Panc1 (cell line): ENCODE measurements at places on chromosomes 2 and 18. TPM values are rescaled to one million over a fixed set of nuclear protein-coding genes. Genes with fewer than 3 reads are reported as not detected.

DNA sequence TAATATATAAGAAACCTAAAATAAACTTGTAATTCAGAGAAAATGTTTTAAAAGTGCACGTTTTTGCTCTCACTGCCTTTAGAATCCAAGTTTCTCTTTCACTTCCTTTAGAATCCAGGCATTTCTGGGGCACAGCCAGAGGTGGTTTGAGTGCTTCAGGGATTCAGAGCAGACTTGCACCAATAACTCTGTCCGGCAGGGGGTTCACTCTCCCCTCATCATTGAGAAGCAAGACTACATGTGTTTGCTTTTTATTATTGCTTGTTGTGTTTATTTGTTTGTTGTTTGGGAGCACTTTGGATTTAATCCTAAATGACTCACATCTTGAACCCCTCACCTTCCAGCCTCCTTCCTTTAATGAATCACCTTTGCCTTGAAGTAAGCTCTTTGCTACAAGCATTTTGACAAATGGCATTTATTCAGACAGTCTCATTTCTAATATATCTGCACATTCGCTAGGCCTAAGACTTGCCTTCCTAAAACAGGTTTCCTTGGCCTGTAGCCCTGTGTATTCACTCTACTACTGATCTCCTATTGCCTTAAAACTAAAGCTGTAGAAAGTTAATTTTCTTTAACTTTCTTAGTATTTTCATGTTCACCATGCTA is 233.5 kb upstream of the ATP5MC3 start:
- H3K4me3 ChIP-seq, result no peak overlapping the region
- peak; percentile 61 for DNase-seq
- no peaks in the 10 kb centered on the region; the same call in 1 of the 2 replicates for H3K27me3 ChIP-seq

- H3K4me3 ChIP-seq, result no peak overlapping the region
- no peaks in the 10 kb centered on the region for H3K36me3 ChIP-seq
- no peak overlapping the region for H3K27ac ChIP-seq
- H3K4me1 ChIP-seq, result no peaks in the 10 kb centered on the region
- H3K27me3 ChIP-seq, result no peaks in the 10 kb centered on the region
These were observed 160.5 kb downstream of the RIF1 start for GRCh38 chr2:151570191-151570590.

Gene NOSTRIN
- not detected for total RNA-seq

DNA sequence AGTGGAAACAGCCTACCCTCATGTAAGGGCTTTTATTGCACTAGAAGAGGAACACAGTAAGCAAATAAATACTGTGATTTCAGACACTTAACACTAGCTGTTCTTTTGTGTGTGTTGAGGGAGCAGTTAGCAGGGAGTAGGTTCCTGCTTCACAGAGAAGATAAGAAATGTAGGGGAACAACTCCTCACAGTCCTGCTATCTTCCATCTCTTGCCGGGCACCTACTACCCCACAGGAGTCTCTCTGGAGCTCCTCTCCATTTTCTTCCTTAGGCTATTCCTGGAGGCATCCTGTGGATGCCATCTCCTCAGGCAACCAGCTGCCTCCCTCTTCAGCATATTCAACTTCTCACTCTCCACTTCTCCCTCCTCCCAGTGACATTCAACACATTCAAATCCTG is 145.0 kb downstream of the SRBD1 start:
- H3K27ac ChIP-seq, result no peak overlapping the region
- H3K27me3 ChIP-seq, result no peaks in the 10 kb centered on the region
- no peaks in the 10 kb centered on the region for H3K36me3 ChIP-seq
- H3K4me3 ChIP-seq, result no peak overlapping the region
- no peaks in the 10 kb centered on the region for H3K4me1 ChIP-seq
- no peak for DNase-seq

- no peaks in the 10 kb centered on the region for H3K4me1 ChIP-seq
- H3K4me3 ChIP-seq, result no peak overlapping the region
- no peaks in the 10 kb centered on the region for H3K27me3 ChIP-seq
- H3K27ac ChIP-seq, result no peak overlapping the region
- DNase-seq, result no peak
- H3K36me3 ChIP-seq, result no peaks in the 10 kb centered on the region
These were observed 24.9 kb upstream of the C1GALT1C1L start for GRCh38 chr2:43701111-43701510.

- H3K4me3 ChIP-seq, result no peak overlapping the region
- no peaks in the 10 kb centered on the region for H3K4me1 ChIP-seq
- no peaks in the 10 kb centered on the region for H3K36me3 ChIP-seq
- H3K27ac ChIP-seq, result no peak overlapping the region
These were observed 52.5 kb downstream of the TIMM21 start for GRCh38 chr18:74200780-74201179.

Gene UBR3
- total RNA-seq, result 27.9 TPM

GRCh38 chr18:35410561-35410960 is 33.4 kb upstream of the ZNF396 start:
- no peak overlapping the region for H3K4me3 ChIP-seq
- H3K36me3 ChIP-seq, result no peaks in the 10 kb centered on the region
- H3K27me3 ChIP-seq, result no peaks in the 10 kb centered on the region

Gene RASGRP3
- total RNA-seq, result 2.6 TPM

Gene ECEL1
- total RNA-seq, result 2.9 TPM

DNA sequence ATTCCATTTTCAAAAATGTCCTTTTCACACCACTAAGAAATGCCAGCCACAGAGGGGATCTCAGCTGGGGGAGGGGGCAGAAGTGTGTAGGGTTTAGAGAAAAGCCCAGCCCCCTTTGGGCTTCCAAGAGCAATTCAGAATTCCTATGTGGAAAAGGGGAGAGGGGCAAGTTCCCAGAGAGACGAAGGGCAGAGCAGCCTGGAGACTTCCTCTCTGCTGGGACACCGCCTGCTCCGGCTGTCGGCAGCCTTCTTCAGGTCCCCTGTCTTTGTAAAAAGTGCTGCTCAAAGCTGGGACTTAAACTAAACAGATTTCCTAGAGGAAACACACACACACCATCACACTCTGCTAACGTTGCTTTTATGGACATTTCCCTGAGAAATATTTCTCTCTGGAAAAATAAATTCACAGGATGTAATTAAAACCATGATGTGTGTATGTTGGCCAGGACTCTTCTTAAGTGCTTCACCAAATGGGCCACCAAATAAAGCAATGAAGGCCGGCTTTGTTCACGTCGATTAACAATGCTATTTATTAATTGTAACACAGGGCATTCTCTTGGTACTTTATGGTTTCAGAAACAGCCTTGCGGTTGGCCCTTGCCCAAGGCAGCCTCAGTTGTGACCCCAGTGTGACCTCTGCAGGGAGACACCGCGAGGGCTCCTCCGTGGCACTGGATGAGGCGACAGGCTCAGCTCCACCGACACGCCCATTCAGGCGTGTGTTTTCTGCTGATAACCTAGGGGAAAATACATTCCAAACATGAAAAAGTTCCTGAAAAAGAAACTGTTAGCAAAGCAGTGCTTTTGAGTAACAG is 5.6 kb upstream of the ASB1 start:
- H3K4me1 ChIP-seq, result peaks cover 11% of the 10 kb centered on the region
- no peak overlapping the region for H3K27ac ChIP-seq
- H3K4me3 ChIP-seq, result no peak overlapping the region
- no peaks in the 10 kb centered on the region for H3K36me3 ChIP-seq
- no peak for DNase-seq

DNA sequence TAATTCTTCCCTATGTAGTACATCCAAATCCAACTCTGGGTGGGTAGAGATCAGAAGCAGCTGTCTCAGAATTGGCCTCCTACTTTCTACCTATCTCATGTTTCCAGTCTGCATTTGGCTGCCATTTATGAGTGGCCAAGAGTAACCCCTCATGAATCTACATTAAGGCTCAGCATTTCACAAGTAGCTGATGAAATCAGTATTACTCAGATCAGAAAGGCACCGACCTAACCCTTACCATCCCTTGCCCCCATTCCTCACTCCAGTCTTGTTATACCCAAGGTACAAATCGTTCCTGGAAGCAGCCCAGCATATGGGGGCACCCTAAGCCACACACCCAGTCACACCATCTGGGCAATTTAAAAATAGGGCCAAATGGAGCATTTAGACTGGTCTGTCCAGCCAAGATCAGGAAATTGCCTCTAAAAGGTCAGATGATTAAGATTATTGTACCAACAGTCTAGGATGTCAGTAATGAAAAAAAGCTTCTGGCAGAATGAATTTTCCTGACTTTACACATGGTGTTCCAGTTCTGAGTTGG is 37.1 kb downstream of the CD28 start:
- no peaks in the 10 kb centered on the region for H3K36me3 ChIP-seq
- H3K27ac ChIP-seq, result no peak overlapping the region
- H3K27me3 ChIP-seq, result no peaks in the 10 kb centered on the region
- H3K4me3 ChIP-seq, result no peak overlapping the region

DNA sequence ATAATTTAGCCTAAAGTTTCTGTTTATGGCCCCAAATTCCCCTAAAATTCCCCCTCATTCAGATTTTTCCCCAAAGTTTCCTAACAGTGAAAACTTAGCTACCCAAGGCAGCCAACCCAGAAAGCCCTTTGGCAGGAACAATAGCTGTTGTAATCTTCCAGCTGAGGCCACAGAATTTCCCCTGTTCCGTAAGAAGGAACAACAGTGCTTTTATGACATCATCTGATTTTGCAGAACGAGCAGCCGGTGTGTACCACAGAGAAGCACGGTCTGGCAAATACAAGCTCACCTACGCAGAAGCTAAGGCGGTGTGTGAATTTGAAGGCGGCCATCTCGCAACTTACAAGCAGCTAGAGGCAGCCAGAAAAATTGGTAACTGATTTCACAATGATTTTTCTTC is 6.3 kb downstream of the TNFAIP6 start:
- no peaks in the 10 kb centered on the region for H3K36me3 ChIP-seq
- H3K27me3 ChIP-seq, result no peaks in the 10 kb centered on the region
- H3K4me3 ChIP-seq, result no peak overlapping the region
- no peaks in the 10 kb centered on the region for H3K4me1 ChIP-seq
- H3K27ac ChIP-seq, result no peak overlapping the region
- no peak for DNase-seq

DNA sequence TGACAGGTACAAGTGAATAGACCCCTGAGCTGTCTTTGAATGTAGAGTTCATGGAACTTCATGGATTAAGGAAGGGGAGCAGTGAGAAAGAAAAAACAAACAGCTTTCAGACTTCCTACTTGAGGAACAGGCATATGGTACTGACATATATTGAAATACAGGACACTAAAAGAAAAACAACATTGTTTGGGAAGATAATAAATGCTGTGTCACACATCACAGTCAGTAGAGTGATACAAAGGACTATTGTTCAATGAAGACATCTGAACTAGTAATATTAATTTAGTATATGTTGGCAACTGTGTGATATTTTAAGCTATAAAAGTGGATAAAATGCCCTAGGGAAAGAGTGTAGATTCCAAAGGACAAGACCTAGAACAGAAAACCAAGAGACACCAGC is 3.3 kb downstream of the DSC2 start:
- H3K36me3 ChIP-seq, result no peaks in the 10 kb centered on the region; the same call in 1 of the 2 replicates
- H3K4me3 ChIP-seq, result no peak overlapping the region
- peaks cover 2% of the 10 kb centered on the region; the same call in 1 of the 2 replicates for H3K27me3 ChIP-seq
- no peak for DNase-seq
- no peak overlapping the region for H3K27ac ChIP-seq

- peaks cover 22% of the 10 kb centered on the region for H3K4me1 ChIP-seq
- peak; percentile 94 for DNase-seq
- H3K27me3 ChIP-seq, result no peaks in the 10 kb centered on the region
- H3K36me3 ChIP-seq, result no peaks in the 10 kb centered on the region; the same call in none of the 2 replicates
These were observed 637 bp upstream of the SFT2D3 start for GRCh38 chr2:127700527-127701192.

DNA sequence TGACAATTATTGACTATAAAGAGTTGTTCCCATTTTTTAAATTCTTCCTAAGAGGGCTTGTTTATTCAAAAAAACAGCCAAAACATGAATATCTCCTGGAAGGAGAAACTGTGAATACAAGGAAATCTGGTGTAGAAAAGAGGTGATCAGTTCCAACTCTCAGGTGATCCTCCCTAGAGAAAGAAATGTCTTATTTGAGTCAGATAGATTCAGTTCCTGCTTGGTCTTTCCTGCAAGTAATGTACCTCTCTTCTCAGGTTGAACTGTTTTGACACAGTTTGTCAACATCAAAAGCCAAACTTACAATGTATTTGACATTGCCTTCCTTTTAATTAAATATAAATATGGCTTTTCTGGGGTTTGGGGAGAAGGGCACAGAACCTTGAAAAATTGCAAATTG is 567.4 kb downstream of the ARHGAP15 start:
- H3K27ac ChIP-seq, result no peak overlapping the region
- DNase-seq, result no peak
- H3K4me1 ChIP-seq, result no peaks in the 10 kb centered on the region
- no peaks in the 10 kb centered on the region for H3K27me3 ChIP-seq
- H3K36me3 ChIP-seq, result no peaks in the 10 kb centered on the region

GRCh38 chr2:172340394-172340793 is 87.0 kb upstream of the ITGA6 start:
- no peaks in the 10 kb centered on the region for H3K27me3 ChIP-seq
- H3K4me3 ChIP-seq, result peak overlapping the region; percentile 32
- H3K27ac ChIP-seq, result peak overlapping the region; percentile 27; the same call in 1 of the 2 replicates
- H3K4me1 ChIP-seq, result peaks cover 12% of the 10 kb centered on the region; the same call in 1 of the 2 replicates

- H3K4me1 ChIP-seq, result peaks cover 11% of the 10 kb centered on the region
- H3K36me3 ChIP-seq, result no peaks in the 10 kb centered on the region
- peak overlapping the region; percentile 84 for H3K4me3 ChIP-seq
- no peak overlapping the region for H3K27ac ChIP-seq
- H3K27me3 ChIP-seq, result peaks cover 14% of the 10 kb centered on the region
These were observed 24.6 kb upstream of the NOTO start for GRCh38 chr2:73177645-73178255.
